ENCODE measurements at places on chromosomes 5 and 9. TPM values are rescaled to one million over a fixed set of nuclear protein-coding genes. Genes with fewer than 3 reads are reported as not detected.

DNA sequence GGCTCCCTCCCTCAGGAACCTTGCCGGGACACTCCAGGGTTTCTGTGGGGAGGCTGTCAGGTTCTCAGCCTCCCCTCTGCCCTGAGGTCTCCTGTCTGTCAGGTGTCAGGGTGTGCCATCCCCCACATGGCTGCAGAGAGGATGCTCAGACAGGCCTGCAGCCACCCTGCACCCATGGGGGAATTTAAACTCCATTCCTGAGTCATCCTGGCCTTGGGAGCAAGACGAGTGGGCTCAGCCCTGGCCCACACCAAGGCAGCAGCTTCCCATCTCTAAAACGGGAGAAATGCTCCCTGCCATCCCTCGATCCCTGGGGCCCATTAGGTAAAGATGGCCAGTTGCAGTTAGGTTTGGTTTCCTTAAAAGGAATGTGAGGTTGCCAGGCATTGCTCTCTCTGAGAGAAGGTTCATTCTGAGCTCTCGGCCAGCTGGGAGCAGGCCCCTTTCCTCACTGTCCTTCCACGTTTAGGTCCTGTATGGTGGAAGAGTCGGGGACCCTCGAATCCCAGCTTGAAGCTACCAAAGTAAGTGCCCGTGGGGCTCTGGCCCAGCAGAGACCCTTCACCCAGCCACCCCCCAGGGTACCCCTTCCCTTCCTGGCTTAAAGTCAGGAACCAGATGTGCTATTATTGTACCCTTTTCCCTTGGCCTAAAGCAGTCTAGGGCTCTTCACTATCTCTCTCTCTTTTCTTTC, 26.6 kb downstream of the DYNC2I2 start:
- DNase-seq, result no peak

GRCh38 chr5:133485468-133485867, 126.9 kb downstream of the FSTL4 start:
- no peak for DNase-seq

DNA sequence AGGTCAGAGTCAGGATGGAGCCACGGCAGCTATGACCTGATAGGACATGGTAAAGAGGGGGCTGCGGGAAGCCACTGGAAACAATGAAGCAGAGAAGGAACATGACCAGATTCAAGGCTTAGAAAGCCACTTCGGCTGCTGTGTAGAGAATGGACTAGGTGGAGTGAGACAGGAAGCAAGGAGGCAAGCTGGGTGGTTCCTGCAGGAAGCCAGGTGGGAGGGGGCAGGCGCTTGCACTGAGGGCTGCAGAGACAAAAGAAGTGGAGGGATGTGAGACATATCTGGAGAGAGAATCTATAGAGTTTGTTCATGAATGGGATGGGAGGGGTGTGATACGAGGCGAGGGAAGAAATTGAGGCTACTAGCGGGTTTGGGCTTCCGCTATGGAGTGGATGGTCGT, 19.0 kb upstream of the N4BP3 start:
- no peak for DNase-seq

- no peak for DNase-seq
These were observed 233.6 kb downstream of the MAST4 start for GRCh38 chr5:66829826-66830225.

GRCh38 chr5:167415779-167416746, 875.4 kb upstream of the WWC1 start:
- DNase-seq, result no peak

- DNase-seq, result no peak
These were observed 96.3 kb downstream of the CACNA1B start for GRCh38 chr9:137973829-137974416.

DNA sequence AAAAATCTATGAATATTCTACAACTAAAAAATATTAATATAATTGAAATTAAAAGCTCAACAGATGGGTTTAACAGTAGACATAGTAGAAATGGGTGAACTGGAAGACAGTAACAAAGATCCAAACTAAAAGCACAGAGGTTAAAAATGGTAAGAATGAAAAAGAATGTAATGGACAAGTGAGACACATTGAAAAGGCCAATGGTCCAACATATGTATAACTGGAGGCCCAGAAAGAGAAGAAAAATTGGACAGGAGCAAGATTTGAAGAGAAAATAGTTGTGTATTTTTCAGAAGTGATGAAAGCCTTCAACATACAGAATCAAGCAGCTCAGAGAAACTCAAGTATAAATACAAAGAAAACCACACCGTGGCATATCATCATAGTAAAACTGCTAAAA, 58.6 kb downstream of the PCDHGC5 start:
- no peak for DNase-seq

- peak; percentile 59 for DNase-seq
These were observed 46.4 kb upstream of the STK32A start for GRCh38 chr5:147188200-147189108.

DNA sequence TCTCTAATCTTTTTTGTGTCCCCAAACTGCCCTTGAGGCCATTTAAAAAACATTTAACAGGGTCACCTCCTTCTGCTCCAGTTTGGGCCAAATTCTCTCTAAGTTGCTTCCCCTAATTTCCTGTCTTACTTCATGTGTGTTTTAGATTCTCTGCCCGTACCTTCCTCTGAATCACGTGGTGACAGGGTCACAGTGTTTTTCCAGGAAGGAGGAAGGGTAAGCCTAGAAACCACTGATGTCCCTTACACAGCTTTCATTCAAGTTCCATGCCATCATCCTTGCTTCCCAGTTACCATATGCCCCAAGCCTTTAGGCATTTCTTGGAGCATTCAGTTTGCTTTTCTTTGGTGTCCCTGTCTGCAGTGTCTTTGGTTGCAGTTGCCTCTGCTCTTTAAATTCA, 42.4 kb upstream of the MACIR start:
- no peak for DNase-seq

- no peak for DNase-seq
These were observed 131.3 kb downstream of the ZDHHC21 start for GRCh38 chr9:14561929-14562405.

DNA sequence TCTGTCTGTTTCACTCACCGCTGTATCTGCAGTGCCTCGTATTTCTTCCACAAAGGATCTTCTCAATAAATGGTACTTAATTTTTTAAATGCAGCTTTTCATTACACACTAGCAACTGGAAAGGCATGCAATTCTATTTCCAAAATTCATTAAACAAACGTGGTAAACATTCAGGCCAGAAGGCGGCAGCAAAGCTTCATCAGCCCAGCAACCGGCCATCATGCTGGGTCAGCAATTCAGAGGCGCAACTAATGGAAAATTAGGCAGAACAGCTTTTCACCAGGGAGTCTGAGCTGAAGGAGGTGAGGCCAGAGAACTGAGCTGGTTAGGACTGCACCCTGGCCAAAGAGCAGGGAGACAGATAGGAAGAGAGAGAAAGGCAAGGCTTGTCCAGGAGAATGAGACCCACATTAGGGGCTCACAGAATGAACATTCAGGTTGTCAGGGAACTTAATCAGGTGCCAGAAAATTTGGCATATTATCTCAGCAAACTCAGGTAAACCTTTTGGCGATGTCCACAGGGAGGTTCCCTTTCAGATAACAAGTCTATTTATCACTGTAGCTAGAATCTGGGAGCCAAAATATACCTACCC, 17.7 kb upstream of the RNF180 start:
- DNase-seq, result no peak

DNA sequence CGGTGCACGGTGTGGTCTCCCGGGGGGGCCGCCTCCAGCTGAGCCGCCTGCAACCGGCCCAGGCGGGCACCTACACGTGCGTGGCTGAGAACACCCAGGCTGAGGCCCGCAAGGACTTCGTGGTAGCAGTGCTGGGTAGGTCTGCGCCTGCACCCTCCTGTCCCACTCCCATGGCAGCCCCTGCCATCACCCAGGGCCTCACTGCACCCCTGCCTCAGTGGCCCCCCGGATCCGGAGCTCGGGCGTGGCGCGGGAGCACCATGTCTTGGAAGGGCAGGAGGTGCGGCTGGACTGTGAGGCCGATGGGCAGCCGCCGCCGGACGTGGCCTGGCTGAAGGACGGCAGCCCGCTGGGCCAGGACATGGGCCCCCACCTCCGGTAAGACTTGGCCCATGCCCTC, 53.8 kb upstream of the ASS1 start:
- DNase-seq, result no peak

GRCh38 chr9:128015696-128016095, 34.9 kb upstream of the EEIG1 start:
- DNase-seq, result no peak

DNA sequence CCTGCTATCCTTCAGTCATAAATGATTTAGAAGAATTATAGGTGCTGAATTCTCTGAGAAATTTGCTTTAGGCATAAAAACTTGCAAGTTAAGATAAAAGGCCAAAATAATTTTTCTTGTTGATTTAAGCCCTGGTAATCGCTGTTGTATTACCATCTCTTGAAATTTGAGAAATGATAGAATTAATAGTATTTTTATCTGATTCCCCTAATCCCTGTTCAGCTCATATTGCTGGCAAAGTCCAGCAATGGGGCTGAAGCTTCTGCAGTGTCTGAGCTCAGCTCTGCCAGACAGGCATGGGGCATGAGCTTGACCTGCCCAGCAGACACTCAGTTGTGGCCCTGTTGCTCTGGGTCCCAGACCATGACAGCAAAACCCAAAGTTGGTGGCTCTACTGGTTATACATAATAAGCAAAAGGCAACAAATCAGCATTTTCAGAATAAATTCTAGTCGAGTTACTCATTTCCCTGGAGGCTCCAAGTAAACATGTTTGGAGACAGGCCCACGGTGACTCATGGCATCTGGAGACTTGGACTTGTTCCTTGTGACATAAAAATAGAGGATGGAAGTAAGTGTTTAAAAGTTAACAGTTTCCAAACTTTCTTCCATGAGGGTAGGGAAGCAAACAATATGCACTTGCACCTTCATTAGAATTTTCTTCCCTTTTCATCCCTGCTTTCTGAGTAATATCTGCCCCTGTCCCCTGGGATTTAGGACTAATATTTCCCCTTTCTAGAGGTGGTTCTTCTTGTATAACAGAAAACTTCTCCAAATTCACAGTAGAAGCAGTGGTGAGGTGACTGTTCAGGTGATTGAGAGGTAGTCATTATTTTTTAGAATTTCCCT, 60.2 kb upstream of the SLC2A8 start:
- DNase-seq, result no peak

Gene TAF11L5
- not detected for polyA plus RNA-seq

Gene DRD1
- polyA plus RNA-seq, result not detected

Gene PRR16
- polyA plus RNA-seq, result not detected

Gene HTR4
- polyA plus RNA-seq, result not detected

Gene LCN9
- not detected for polyA plus RNA-seq

Gene CCDC192
- polyA plus RNA-seq, result not detected

Gene SLC9A3
- 2.2 TPM for polyA plus RNA-seq

Gene PPP1R26
- polyA plus RNA-seq, result not detected

Gene SLC36A3
- not detected for polyA plus RNA-seq

Gene SLC1A3
- polyA plus RNA-seq, result not detected

Gene LCP2
- polyA plus RNA-seq, result 259 TPM

Gene IL9
- polyA plus RNA-seq, result not detected

Measured in CD4-positive, alpha-beta memory T cell (primary cell).